ENCODE measurements at places on chromosomes 6 and 20. TPM values are rescaled to one million over a fixed set of nuclear protein-coding genes. Genes with fewer than 3 reads are reported as not detected.

The CCN6 gene
- polyA plus RNA-seq: 6.8 TPM

GRCh38 chr20:50820515-50821256 lies 25.8 kb downstream of the BCAS4 start:
- DNase-seq: no peak

- DNase-seq: no peak
Observed at GRCh38 chr6:150093397-150093796, 24.5 kb upstream of the ULBP3 start.

GRCh38 chr6:12403947-12404647 lies 113.9 kb downstream of the EDN1 start:
- DNase-seq: no peak

The NHSL1 gene
- 2.7 TPM for polyA plus RNA-seq

DNA sequence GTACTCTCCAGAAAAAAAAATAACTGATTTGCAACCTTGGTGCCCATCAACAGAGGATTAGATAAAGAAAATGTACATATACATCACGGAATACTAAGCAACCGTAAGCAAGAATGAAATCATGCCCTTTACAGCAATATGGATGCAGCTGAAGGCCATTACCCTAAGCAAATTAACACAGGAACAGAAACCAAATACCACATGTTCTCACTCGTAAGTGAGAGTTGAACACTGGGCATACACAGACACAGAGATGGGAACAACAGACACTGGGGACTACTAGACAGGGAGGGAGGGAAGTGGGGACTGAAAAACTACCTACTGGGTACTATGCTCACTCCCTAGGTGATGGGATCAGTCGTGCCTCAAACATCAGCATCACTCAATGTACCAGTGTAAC lies 32.8 kb upstream of the CAP2 start:
- DNase-seq: no peak

GRCh38 chr6:18323935-18324705 lies 59.8 kb upstream of the DEK start:
- DNase-seq: peak; percentile 25

- no peak for DNase-seq
Observed at GRCh38 chr6:56572788-56573471, 69.8 kb downstream of the DST start.

DNA sequence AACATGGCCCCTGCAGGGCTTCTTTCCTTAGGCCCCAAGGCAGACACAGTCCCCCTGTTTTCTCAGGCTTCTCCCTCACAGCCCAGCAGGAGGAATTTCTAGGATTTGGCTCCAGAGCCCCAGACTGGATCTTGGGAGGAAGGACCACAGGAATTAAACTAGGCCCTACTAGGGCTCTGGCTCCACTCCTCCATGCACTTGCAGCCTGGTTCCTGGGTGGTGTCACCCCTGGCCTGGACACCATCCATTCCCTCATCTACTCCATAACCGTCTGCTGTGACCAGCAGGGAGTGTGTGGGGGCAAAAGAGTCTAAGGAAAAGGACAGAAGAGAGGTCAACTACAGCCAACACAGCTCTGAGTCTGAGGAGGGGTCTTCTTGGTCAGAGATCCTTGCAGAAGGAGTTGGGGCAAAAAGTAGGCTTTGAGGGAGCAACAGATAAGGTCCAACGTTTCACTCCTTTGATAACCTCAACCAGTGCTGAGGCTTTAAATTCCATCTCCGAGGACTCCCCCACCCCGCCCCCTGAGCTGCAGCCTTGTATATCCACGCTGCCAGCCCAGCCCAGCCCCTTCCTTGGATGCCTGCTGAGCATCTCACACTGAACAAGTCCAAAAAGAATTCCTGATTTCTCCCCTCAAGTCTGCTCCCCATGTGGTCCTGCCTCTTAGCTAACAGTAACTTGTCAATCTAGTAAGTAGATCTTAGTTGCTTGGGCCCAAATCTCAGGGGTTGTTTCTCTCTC lies 27.9 kb upstream of the SPDEF start:
- DNase-seq: no peak

DNA sequence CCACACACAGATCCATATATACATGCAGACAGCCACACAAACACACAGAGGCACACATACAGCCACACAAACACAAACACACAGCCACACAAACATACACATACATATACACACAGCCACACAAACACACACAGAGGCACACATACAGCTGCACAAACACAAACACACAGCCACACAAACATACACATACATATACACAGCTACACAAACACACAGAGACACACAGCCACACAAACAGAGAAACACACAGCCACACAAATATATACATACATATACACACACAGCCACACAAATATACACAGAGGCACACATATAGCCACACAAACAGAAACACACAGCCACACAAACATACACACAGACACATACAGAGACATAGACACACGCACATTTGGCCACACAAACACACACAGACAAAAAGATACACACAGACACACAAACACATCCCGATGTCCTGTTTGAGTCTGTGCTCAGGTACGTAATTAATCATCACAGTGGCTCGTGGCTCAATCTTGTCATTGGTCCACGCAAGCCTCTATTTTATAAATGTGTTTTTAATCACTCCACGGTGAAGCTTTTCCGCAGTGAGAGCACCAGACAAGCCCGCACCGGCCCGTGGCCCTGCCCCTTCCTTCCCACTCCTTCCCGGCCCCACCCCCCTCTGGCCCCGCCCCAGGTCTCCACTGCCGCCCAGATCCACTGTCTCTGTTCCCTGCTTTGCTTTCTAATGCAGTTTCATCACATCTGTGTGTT lies 135.3 kb downstream of the CDH4 start:
- DNase-seq: peak; percentile 42

The RBM38 gene
- polyA plus RNA-seq: 69.6 TPM

- peak; percentile 38 for DNase-seq
Observed at GRCh38 chr6:116255246-116255800, 1.4 kb upstream of the TSPYL4 start.

DNA sequence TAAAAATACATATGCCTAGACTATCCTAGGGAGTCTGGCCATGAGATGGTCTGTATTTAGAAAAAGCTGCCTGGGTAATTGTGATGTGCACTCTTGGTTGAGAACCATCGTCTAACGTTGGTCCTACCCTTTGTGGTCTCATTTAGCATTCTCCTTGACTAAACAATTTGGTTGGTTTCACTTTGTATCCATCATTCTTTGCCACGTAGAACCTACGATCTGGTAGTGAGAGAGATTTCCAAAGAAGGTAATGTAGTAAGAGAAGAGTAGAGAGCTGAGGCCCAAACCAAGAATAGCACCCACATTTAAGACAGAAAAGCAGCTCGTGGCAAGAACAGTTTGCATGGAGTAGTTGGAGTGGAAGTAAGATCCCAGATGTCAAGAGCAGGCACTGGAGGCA lies 219.8 kb downstream of the TMEM200A start:
- no peak for DNase-seq

The E2F1 gene
- polyA plus RNA-seq: 16.9 TPM

DNA sequence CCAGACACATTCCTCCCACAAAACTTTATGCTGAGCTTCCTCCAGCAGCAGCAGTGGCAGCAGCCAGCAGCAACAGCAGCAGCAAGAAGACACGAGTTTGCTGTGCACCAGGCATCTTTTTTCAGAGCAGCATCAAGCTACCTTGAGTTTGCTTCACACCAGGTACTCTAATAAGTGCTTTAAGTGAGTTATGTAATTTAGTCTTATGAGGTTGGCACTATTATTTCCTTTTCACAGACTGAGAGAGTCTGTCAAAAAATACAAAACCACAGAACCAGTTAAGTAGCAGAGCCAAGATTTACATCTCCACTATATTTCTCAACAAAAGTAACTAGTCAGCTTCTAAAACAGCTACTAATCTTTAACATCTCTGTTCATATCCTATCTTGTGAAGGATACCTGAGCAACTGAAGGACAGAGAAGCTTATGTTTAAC lies 23.7 kb downstream of the RANBP9 start:
- no peak for DNase-seq

The POPDC3 gene
- 13.8 TPM for polyA plus RNA-seq

- DNase-seq: no peak
Observed at GRCh38 chr6:35321091-35321490, 21.3 kb upstream of the PPARD start.

DNA sequence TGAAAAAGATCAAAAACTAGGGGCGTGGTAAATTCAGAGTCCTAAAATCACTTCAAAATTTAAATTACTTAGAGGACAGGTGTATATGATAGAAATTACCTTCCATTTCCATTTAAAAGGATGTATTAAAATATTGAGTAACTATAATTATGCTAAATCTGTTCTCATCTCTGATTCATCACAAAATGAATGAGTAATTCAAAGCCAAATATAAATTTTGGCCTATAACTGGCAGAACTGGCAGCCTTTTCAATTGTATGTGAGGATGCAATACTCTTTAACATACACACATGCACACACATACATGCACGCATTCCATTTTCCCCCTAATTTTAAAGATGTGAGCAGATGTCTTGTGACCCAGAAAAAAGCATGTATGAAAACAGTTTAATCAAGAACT lies 194.6 kb downstream of the EPM2A start:
- no peak for DNase-seq

GRCh38 chr6:129901910-129902309 lies 40.8 kb upstream of the TMEM244 start:
- DNase-seq: no peak

Measured in testis (tissue), 5 donors.